A549 treated with dexamethasone at 1 μM for 4 hours (cell line): ENCODE measurements at places on chromosomes 4 and X. TPM values are rescaled to one million over a fixed set of nuclear protein-coding genes. Genes with fewer than 3 reads are reported as not detected.

Gene HSFX2
- 0.08 to 0.38 TPM (median 0.19 TPM) in 3 of 5 replicates, not detected in the others for total RNA-seq

Gene CTSO
- total RNA-seq, result 0.76 to 1.1 TPM (median 0.89 TPM) in 5 replicates

Gene NPFFR2
- total RNA-seq, result not detected in 5 replicates

Gene FHIP1A
- total RNA-seq, result 0.06 to 0.42 TPM (median 0.21 TPM) in 5 replicates

Gene SLC7A11
- 16.9 to 26.3 TPM (median 19.0 TPM) in 5 replicates for total RNA-seq

Gene DMD
- 0.05 to 0.08 TPM (median 0.06 TPM) in 3 of 5 replicates, not detected in the others for total RNA-seq

Gene G3BP2
- 76.1 to 100 TPM (median 90.0 TPM) in 5 replicates for total RNA-seq
